ENCODE measurements at places on chromosomes 12 and 14. TPM values are rescaled to one million over a fixed set of nuclear protein-coding genes. Genes with fewer than 3 reads are reported as not detected.

Gene UNC119B
- 12.0 TPM for polyA plus RNA-seq

Gene TROAP
- polyA plus RNA-seq = 12.4 TPM

Gene SLC6A13
- 2.9 TPM for polyA plus RNA-seq

Gene VSIG10
- 7.8 TPM for polyA plus RNA-seq

Gene GPR132
- 7.4 TPM for polyA plus RNA-seq

Gene CEP83
- polyA plus RNA-seq = 15.1 TPM

Gene USP44
- polyA plus RNA-seq = 1.3 TPM

Gene MAP1LC3B2
- polyA plus RNA-seq = 6.5 TPM

Gene CLEC9A
- 12.6 TPM for polyA plus RNA-seq

Gene MYO1H
- 0.14 TPM for polyA plus RNA-seq

Gene TAS2R20
- 0.30 TPM for polyA plus RNA-seq

Gene KRT3
- polyA plus RNA-seq = 1.0 TPM

Gene JAG2
- 40.8 TPM for polyA plus RNA-seq

Gene EPYC
- 0.25 TPM for polyA plus RNA-seq

Gene DPPA3
- 0.57 TPM for polyA plus RNA-seq

Gene IL23A
- polyA plus RNA-seq = 11.6 TPM

Data from thymus (tissue), 14 donors.